ENCODE measurements at places on chromosomes 3 and 15. TPM values are rescaled to one million over a fixed set of nuclear protein-coding genes. Genes with fewer than 3 reads are reported as not detected.

REC114 gene
- total RNA-seq = not detected

TGM4 gene
- total RNA-seq = 0.63 TPM

PBRM1 gene
- total RNA-seq = 35.2 TPM

GOLGA6L4 gene
- total RNA-seq = 1.8 TPM

DNA sequence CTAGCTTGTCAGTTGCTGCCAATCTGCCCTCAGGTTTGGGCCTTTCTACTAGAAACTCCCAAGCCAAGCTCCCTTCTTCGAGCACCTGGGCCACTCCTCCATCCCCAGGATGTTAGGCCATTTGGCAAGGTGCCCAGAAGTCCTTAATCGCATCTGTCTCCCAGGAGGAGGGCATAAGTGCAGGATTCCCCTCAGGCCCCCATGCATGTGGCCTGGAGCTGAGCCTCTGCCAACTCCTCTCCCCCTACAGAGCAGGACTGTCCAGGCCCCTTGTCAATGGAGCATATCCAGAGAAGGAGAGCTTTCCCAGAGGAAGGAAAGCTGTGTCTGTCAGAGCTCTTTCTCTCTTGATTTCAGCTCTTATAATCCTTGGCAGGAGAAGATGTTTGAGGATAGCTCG lies 182.6 kb upstream of the ROPN1 start:
- H3K4me1 ChIP-seq = no peaks in the 10 kb centered on the region
- H3K27me3 ChIP-seq = no peaks in the 10 kb centered on the region
- DNase-seq = no peak
- H3K36me3 ChIP-seq = no peaks in the 10 kb centered on the region
- H3K27ac ChIP-seq = no peak overlapping the region

GRCh38 chr15:69557020-69557706 lies 104.5 kb downstream of the RPLP1 start:
- no peaks in the 10 kb centered on the region for H3K27me3 ChIP-seq
- no peaks in the 10 kb centered on the region for H3K36me3 ChIP-seq
- no peak overlapping the region for H3K4me3 ChIP-seq

GRCh38 chr3:42906070-42906847 lies at the start of gene ZNF662:
Gene ZNF662, plus strand, starts transcription at chr3:42906142. Its CDS starts 1,973 bp downstream, at chr3:42908115.
- peaks cover 13% of the 10 kb centered on the region for H3K4me1 ChIP-seq
- H3K36me3 ChIP-seq = no peaks in the 10 kb centered on the region
- H3K27me3 ChIP-seq = no peaks in the 10 kb centered on the region
- H3K27ac ChIP-seq = no peak within 1 kb of the TSS
- H3K4me3 ChIP-seq = peak within 1 kb of the TSS; percentile 48
- peak; percentile 43 for DNase-seq

- H3K4me1 ChIP-seq = no peaks in the 10 kb centered on the region
- H3K27me3 ChIP-seq = no peaks in the 10 kb centered on the region
- no peak overlapping the region for H3K4me3 ChIP-seq
Observed at GRCh38 chr3:33826206-33826605, 27.8 kb downstream of the PDCD6IP start.

GRCh38 chr15:33506781-33507296 lies 196.1 kb downstream of the RYR3 start:
- 0 out of 2 replicates have a peak, but pooled peaks cover 3% of the 10 kb centered on the region for H3K27me3 ChIP-seq
- H3K4me3 ChIP-seq = no peak overlapping the region

- H3K4me1 ChIP-seq = peaks cover 10% of the 10 kb centered on the region
- no peaks in the 10 kb centered on the region for H3K36me3 ChIP-seq
- H3K27me3 ChIP-seq = no peaks in the 10 kb centered on the region
- H3K27ac ChIP-seq = no peak overlapping the region
- DNase-seq = peak; percentile 50
Observed at GRCh38 chr3:171404376-171404967, 55.7 kb downstream of the TNIK start.

- H3K27me3 ChIP-seq = no peaks in the 10 kb centered on the region
- H3K36me3 ChIP-seq = no peaks in the 10 kb centered on the region
- H3K4me1 ChIP-seq = no peaks in the 10 kb centered on the region
- H3K4me3 ChIP-seq = no peak overlapping the region
- no peak overlapping the region for H3K27ac ChIP-seq
Observed at GRCh38 chr3:134094491-134094890, 64.8 kb upstream of the SLCO2A1 start.

DNA sequence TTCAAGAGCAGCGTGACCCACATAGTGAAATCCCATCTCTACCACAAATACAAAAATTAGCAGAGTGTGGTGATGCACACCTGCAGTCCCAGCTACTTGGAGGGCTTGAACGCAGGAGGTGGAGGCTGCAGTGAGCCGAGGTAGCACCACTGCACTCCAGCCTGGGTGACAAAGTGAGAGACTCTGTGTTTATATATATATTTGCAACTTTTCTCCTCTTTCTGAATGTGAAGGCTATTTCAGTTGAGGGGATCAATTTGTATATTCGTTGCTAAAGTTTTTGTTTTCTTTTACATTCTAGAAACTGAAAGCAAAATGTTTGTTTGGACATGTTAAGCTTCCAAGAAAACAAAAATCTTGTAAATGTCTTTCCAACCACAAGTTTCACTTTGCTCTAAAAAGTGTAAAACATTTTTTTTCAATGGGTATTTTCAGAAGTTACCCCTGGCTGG lies 29.8 kb upstream of the FAM98B start:
- no peaks in the 10 kb centered on the region for H3K4me1 ChIP-seq
- H3K4me3 ChIP-seq = no peak overlapping the region
- H3K27ac ChIP-seq = no peak overlapping the region
- H3K27me3 ChIP-seq = no peaks in the 10 kb centered on the region
- H3K36me3 ChIP-seq = no peaks in the 10 kb centered on the region
- DNase-seq = no peak

DNA sequence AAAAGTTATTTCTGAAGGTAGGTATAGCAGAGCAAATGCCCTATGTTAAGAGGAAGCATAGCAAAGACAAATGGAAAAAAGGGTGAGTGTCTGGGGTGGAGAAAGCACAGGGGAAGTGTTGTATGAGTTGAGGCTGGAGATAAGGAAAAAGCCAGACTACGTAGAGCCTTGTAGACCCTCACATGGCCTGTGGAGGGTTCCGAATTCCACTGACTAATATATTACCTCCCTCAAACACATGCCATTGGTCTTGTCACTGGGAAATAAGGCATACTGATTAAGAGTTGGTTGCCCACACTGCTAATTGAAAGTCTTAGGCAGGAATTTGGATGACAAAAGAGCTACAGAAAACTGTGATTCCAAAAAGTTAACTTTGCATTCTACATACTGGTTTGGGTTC lies 65.2 kb downstream of the TRAT1 start:
- no peak overlapping the region for H3K27ac ChIP-seq
- no peak overlapping the region for H3K4me3 ChIP-seq
- H3K36me3 ChIP-seq = no peaks in the 10 kb centered on the region
- DNase-seq = no peak
- no peaks in the 10 kb centered on the region for H3K27me3 ChIP-seq

DNA sequence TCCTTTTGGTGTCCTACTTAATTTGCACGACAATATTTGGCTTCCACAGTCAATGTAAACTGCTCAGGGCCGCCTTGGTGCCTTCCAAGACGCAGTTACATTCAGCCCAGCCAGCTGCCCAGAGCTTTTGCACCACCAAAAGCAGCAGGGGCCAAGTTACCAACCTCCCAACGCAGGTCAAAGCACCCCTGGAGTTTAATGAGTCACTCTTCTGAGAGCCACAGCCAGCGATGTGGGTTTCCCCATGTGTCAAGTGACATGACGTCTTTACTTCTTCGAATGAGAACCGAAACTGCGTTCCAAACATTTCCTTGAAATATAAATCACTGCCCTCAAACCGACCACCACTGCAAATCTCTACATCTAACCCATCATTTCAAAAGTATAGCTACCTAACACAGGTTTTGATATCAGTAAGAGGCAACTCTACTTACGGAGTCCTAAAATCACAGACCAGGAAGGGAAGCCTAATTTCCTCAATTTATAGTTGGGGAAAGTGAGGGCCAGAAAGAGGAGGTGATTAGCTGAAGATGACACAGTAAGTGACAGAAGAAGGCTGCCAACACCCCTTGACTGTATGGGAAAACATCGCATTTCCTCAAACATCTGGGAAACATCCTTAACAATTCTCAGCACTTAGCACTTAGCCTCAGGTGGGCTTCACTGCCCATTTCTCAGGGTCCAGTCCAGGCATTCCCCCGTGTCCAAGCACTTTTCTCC lies 24.5 kb downstream of the MB21D2 start:
- H3K36me3 ChIP-seq = no peaks in the 10 kb centered on the region
- peaks cover 96% of the 10 kb centered on the region for H3K4me1 ChIP-seq
- peak overlapping the region; percentile 88 for H3K27ac ChIP-seq
- H3K4me3 ChIP-seq = peak overlapping the region; percentile 44
